COR-L47 (cell line): ENCODE measurements at places on chromosomes 1 and 21.

DNA sequence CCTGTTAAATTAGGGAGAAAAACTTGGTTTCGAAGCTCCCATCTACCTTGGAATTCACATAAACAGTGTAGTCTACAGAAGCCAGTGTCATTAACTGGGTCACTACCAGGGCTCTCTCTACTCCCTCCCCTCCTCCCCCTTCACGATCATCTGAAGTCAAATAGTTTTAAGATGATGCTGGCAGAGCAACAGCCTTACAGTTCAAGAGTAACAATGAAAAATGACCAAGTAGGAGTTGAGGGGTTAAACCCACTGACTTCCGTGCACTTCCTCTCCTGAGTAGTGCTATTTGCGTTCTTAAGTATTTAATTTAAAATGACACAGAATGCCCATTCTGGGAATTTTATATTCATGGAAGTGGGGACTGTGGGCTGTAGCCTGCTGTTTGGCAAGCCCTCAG lies 236.9 kb downstream of the SIPA1L2 start:
- no peak for DNase-seq

GRCh38 chr1:88179943-88180342 lies 504.1 kb upstream of the PKN2 start:
- no peak for DNase-seq

DNA sequence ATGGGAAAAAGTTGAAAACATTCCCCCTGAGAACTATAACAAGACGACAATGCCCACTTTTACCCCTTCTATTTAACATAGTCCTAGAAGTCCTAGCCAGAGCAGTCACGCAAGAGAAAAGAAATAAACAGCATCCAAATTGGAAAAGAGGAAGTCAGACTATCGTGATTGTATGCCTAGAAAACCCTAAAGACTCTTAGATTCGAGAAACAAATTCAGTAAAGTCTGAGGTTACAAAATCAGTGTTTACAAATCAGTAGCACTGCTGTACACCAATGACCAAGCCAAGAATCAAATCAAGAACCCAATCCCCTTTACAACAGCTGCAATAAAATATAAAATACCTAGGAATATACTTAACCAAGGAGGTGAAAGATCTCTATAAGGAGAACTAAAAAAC lies 72.4 kb downstream of the POU2F1 start:
- no peak for DNase-seq

GRCh38 chr1:94463765-94464330 lies 45.7 kb downstream of the ABCD3 start:
- no peak for DNase-seq

GRCh38 chr1:105632342-105633196 lies 1423.9 kb upstream of the PRMT6 start:
- DNase-seq, result no peak

GRCh38 chr1:150543500-150544143 lies 5.6 kb upstream of the ADAMTSL4 start:
- peak; percentile 81 for DNase-seq

DNA sequence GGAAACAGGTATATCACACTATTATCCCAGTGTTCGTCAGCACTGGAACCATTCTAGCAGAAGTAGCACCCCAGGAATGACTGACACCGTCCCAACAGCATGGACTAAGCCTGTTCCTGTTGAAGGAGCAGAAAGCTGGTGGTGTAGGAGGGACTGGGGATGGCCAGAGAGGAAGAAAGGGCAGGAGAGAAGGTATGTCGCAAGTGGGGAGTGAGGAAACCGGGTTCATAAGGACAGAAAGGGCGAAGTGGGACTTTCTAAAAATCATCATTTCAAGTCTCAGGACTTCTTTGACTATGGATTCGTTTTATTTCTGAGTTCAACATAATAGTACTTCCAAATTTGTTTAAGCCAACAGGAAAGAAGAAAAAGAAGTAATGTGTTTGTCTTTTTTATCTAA lies 19.7 kb upstream of the MX1 start:
- DNase-seq, result no peak

DNA sequence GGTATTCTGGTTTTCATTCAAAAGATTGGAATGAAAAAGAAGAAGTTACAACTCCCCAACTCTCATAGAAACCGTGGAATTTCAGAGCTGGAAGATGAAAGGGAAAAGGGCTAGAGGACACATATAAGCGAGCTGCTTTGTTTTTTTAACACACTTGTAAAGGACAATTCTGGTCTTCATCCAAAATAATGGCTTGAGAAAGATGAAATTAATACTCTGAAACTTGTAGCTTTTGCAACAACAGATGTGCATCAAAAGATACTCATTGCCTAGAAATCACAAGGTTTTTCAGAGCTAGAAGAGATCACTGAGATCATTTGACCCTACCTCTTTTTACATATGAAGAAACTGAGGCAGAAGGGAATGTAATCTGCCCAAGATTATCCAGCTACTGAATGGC lies 25.6 kb downstream of the NR5A2 start:
- DNase-seq, result no peak

GRCh38 chr1:111706921-111707320 lies 32.3 kb downstream of the INKA2 start:
- DNase-seq, result no peak

DNA sequence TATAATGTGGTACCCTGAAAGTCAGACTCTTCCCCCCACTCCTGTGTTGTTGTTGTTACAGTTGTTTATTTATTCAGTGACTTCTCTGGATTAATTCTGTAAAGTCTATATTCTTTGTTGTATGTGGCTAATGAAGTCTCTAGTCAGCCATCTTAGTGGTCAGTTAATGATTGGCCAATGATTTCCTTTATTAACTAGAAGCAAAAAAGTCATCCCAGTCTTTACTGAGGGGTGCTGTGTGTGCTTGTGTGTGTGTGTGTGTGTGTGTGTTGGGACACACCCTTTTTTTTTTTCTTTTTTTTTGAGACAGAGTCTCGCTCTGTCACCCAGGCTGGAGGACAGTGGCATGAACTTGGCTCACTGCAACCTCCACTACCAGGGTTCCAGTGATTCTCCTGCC lies 37.3 kb upstream of the HYI start:
- DNase-seq, result no peak

DNA sequence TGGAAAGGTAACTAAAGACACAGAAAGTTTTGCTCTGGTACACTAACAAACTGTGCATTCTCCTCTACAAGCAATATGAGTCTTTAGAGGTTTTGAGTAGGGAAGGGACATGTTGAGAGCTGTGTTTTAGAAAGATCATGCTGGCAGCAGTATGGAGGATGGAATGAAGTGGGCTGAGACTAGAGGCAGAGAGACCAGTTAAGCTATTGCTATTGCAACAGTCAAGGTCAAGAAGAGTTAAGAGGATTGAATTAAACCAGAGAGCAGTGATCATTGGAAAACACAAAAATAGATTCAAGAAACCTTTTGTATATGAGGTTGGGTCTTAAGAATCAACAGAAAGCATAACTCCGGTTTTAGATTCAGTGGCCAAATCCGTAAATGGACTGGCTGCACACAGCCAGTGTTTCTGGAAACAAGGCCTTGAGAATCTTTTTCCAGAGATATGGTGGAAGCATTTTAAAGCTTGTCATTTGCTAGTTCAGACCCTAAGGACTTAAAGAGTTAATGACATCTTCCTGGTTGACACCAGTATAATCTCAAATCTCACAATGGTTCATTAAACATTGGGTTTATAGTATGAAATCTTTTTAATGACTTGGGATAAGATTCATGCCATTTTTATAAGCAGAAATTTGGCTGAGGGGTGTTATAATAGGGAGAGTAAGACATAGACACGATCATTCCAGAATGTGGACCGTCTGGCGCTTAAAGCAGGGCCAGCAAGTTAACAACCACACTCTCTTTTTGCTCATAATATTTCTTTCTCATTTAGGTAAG lies 177.9 kb downstream of the NR5A2 start:
- no peak for DNase-seq

DNA sequence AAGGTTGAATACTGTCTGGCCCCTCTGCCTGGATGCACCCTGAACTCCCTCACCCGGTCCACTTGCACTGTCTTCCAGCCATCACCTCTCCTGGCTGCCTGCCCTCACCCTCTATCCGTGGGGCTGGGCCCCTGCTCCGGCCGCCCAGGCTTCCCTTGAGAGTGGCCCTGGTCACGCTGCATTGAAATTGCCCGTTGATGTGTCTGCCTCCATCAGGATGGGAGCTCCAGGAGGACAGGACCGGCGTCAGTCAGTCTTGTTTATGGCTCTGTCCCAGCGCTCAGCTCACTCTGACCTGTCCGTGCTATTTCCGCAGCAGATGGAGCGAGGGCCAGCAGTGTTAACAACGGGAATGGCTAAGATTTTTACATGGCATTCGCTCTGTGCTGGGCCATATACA lies 34.9 kb downstream of the FOXO6 start:
- no peak for DNase-seq

DNA sequence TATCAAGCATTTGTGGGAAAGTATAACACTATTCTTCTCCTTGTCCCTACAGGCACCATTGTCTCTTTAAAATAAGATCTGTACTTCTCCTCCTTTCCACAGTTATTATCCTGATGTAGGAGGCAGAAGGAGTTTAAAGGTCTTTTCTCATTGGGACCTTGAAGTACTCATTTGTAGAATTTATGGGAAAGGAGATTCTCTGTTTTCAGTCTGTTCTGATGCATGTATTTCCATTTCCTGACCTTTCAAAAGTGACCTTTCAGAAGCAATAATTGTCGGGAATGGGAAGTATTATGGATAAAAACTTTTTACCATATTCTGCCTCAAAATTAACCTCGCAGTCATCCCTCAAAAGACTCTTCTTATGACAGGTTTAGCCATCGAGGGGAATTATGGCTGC lies 224.8 kb downstream of the CTH start:
- DNase-seq, result no peak

- DNase-seq, result peak; percentile 47
Observed at GRCh38 chr1:204258213-204259115, 44.7 kb upstream of the GOLT1A start.

DNA sequence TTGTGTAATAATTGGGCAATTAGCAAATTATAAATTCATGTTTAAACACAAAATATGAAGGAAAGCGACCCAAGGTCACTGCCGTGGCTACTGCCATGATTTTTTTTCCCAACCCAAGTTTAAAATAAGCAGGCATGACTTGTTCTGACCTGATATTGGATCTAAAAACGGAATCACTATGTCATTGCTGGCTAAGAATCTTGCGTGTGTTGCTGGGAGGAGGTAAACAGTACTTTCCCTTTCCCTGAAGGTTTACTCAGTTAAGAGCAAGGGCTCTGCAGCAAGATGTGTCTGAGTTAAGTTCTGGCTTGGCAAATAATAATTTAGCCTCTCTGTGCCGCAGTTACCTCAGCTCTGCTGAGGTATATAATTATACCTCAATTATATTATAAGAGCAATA lies 125.7 kb upstream of the L1TD1 start:
- peak; percentile 43 for DNase-seq

DNA sequence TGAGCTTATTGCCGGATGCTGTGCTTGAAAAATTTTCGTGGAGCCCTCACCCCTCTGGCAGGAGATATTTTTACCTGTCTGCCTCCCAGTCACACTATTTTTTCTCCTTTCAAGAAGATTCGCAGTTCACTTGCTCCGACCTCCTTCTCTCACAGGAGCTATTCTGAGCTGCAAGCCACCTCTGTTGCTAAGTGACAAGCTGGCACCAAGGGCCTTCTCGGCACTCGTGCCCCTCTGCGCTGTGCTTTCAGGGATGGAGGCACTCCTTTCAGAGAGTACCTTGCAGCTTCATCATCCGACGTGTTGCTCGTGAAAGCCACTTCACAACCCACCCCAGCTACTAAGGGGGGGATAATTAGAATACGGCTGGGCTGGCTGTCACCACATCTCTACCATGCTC lies 11.6 kb downstream of the SLC6A17 start:
- peak; percentile 8 for DNase-seq

- DNase-seq, result no peak
Observed at GRCh38 chr1:109828756-109829505, 65.2 kb upstream of the EPS8L3 start.

GRCh38 chr1:18830596-18830995 lies 28.9 kb downstream of the TAS1R2 start:
- DNase-seq, result no peak

- no peak for DNase-seq
Observed at GRCh38 chr1:170776777-170777176, 112.8 kb downstream of the PRRX1 start.

DNA sequence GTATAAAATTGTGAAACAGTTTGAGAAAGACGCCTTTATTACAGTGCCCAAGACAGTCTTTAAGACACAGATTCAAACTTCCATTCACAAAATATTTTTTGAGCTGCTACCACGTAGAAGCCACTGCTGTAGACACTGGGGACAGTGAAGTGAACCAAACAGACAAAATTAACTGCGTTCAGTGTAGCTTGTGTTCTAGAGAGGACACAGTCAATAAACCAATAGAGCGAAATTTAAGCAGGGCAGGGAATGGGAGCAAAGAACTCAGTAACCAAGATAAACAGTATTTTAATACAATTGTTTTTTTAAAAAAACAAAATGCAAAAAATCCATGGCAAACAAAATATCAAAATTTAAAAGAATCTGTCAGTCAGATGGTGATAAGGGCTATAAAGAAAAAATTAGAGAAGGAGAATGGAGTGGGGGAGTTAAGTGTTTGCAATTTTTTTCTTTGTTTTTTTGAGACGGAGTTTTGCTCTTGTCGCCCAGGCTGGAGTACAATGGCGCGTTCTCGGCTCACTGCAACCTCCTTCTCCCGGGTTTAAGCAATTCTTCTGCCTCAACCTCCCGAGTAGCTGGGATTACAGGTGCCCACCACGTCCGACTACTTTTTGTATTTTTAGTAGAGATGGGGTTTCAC lies 719 bp upstream of the PARS2 start:
- no peak for DNase-seq

DNA sequence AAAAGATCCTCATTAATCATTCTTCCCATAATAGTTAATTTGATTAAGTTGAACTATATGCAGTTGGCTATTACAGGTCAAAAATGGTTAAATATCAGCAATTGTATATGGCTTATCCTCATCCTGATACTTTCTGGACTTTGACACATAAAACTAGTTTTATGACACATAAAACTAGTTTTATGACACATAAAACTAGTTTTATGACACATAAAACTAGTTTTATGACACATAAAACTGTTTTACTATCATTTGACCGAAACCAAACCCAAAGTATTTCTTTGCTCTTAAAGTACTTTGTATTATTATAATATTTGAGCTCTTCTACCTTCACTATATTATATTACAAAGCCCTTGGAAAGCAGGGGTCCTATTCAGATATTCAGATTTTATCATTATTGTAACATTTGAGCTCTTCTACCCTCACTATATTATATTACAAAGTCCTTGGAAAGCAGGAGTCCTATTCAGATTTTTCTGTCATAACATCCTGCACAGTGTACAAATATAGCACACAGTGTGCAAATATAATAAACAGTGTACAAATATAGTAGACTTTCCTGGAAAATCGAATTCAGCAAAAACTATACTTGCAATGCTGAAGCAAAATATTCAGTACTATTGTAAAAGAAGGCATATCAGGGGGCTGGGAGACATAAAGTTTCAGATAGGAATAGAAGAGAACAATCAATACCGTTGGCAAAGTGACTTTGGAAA lies 53.0 kb downstream of the NVL start:
- no peak for DNase-seq

GRCh38 chr1:201686714-201687455 lies 142.1 kb upstream of the IPO9 start:
- peak; percentile 62 for DNase-seq
